ENCODE measurements at places on chromosomes 4 and X. TPM values are rescaled to one million over a fixed set of nuclear protein-coding genes. Genes with fewer than 3 reads are reported as not detected.

The SYP gene
- 0.53 TPM for total RNA-seq

The CAPN6 gene
- total RNA-seq, result 0.05 TPM

The ADH7 gene
- total RNA-seq, result not detected

The FHL1 gene
- 104 TPM for total RNA-seq

- DNase-seq, result no peak
Observed at GRCh38 chrX:129781680-129782495, 2.1 kb downstream of the SASH3 start.

- no peak for DNase-seq
Observed at GRCh38 chrX:79130857-79131256, 13.6 kb upstream of the GPR174 start.

DNA sequence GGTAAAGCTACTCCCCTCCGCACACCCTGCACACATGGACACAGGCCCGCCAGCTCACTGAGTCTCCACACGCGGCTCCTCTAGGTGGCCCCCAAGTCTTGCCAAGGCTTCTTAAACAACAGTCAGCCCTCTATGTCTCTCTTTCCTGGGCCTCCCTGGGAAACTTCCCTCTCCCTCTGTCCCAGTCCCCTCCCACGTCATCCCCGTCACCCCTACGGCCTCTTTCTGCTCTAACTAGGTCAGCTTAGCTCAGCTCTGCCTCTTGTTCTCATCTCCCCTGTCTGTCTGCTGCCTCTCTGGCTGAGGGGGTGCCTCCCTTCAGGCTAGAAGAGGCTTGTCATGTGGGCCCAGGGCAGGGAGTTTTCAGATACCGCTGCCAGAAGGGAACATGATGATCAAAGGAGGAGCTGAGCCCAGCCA, 38.8 kb downstream of the SEPTIN6 start:
- DNase-seq, result no peak

DNA sequence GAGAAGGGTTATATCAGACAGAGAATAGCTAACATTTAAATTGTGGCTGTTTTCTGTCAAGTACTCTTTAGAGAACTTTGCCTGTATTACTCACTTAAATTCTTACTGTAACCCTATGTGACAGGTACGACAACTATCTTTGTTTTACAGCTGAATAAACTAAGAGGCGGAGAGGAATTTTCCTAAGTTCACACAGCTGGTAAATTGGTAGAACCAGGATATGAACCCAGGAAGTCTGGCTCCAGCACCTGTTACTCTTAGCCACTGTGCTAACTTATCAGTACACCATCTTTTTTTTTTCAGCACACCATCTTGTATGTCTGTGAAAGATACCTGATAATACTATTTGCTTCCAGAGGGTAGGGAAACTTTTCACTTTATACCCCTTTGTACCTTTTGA, 2.0 kb upstream of the SYP start:
- no peak for DNase-seq

DNA sequence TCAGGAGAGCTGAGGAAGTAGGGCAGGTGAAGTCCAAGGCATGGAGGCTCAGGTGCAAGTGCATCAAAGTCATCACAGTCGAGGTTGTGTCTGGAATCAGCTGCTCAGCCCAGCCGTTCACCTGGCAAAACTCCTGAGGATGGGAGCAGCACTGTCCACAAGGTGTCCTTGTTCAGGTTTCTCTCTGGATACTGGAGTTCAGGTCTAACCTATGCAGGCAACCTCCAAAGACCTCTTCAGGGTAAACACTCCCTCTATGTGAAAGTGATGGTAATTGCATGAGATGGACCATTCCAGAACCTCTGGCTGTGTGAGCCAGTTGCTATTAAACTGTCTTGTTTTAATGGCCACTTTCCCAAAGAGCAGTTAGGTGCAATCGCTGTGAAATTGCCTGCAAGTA, 120.2 kb upstream of the PSAPL1 start:
- DNase-seq, result no peak

- DNase-seq, result no peak
Observed at GRCh38 chr4:77903186-77903585, 40.6 kb downstream of the MRPL1 start.

DNA sequence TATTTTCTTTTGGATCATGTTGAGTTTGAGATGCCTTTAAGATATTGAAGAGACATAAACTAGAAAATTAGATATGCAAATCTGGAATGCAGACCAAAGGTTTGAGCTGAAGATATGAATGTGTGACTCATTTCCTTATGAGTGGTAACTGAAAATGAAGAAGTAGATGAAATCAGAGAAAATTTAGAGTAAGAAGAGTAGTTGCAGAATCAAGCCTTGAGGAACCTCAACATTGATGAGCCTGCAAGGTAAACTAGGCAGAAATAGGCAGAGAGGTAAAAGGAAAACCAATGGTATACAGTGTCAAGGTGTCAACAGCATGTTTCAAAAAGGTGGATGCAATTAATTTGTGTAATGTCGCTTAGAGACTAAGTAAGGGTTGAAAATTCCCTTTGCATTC, 142.8 kb downstream of the MOSPD2 start:
- DNase-seq, result no peak
